Neural progenitor cell (in vitro differentiated cells): ENCODE measurements at places on chromosomes 1 and 21.

DNA sequence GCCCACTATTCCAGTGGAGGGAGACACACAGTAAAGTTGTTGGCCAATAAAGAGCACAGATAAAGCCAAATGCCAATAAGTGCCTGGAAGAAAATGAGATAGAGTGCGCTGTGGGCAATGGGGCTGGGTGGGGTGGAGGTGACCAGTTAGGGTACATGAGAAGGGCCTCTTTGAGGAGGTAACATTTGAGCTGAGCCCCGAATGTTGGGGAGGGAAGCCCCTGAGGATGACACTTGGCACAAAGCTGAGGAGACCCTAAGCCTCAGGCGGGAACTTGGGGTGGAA lies 979 bp downstream of the S100A9 start:
- no peak for DNase-seq

DNA sequence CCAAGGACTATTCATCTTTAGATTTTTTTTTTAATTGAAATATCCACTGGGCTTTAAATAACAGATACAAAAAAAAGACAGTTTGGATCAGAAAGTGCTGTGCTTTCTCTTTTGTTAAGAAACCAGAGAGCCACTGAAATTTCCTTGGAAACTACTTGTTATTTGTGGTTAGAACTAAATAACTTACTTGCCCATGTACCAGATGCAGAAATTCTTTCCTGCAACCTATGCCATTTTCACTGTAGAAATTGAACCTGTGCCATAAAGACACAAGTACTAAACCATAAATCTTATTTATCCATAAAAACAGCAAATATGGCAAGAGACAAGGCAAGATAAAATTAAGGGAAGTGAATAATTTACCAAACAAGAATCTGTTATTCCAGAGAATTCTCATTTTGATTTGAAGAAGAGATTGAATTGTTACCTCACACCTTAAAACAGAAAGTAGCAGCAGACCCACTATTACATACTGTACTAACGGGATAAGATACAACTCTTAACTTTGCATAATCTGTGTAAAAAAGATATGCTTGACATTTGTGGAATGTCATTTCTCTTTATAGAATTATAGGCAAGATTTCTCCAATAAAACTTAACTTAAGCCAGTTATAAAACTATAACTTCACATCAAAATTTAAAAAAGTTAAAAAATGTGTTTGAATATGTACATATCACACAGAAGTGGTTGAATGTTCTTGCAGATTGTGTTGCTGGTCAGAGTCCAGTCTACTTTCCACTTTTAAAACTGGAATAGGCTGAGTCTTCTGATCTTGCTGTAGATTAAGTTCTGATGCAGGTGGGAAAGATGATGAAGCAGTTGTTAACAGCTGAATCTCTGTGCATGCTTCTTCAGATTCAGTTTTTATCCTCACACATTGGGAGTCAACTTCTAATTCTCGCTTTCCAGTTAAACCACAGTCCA lies 6.3 kb upstream of the PHTF1 start:
- no peak for DNase-seq

GRCh38 chr1:203185061-203185461 lies 1.4 kb downstream of the CHI3L1 start:
- DNase-seq = peak; percentile 17

- DNase-seq = no peak
Measured at GRCh38 chr1:165861911-165862310, 34.5 kb downstream of the UCK2 start.

DNA sequence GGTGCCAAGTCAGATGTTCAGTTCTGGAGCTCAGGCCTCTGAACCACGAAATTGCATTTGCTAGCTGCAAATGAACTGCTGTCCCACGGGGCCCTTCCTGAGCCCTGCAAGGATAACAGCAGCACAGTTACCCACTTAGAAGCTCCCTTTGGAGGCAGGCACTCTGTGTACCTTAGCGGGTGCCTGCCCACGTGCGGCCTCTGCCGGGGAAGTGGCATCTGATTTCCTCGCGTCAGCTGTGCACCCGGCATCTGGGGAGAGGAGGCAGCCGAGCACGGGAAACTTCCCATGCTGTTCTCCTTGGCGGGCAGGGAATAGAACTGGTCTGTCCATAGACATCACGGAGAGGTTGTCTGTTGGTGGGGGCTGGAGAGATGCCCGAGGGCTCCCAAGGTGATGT lies 148.0 kb upstream of the C1orf174 start:
- no peak for DNase-seq

- no peak for DNase-seq
Measured at GRCh38 chr1:166086113-166086883, 80.5 kb downstream of the FAM78B start.
